ENCODE measurements at places on chromosomes 3 and 15. TPM values are rescaled to one million over a fixed set of nuclear protein-coding genes. Genes with fewer than 3 reads are reported as not detected.
A peak's percentile ranks its signal among the peaks of the same experiment; 100 is the strongest.

ZNF770 gene
- 41.8 TPM for total RNA-seq

ADAMTS7 gene
- 31.0 TPM for total RNA-seq

NRG4 gene
- not detected for total RNA-seq

CPA3 gene
- 2.1 TPM for total RNA-seq

SPINT1 gene
- total RNA-seq = 0.59 TPM

AADACL2 gene
- total RNA-seq = not detected

PLOD2 gene
- total RNA-seq = 16.9 TPM

TMEM40 gene
- 5.6 TPM for total RNA-seq

THAP10 gene
- 3.9 TPM for total RNA-seq

LRRN1 gene
- 0.05 TPM for total RNA-seq

RPL22L1 gene
- 8.0 TPM for total RNA-seq

GRCh38 chr3:161403251-161403650, 31.9 kb upstream of the SPTSSB start:
- DNase-seq = no peak

DNA sequence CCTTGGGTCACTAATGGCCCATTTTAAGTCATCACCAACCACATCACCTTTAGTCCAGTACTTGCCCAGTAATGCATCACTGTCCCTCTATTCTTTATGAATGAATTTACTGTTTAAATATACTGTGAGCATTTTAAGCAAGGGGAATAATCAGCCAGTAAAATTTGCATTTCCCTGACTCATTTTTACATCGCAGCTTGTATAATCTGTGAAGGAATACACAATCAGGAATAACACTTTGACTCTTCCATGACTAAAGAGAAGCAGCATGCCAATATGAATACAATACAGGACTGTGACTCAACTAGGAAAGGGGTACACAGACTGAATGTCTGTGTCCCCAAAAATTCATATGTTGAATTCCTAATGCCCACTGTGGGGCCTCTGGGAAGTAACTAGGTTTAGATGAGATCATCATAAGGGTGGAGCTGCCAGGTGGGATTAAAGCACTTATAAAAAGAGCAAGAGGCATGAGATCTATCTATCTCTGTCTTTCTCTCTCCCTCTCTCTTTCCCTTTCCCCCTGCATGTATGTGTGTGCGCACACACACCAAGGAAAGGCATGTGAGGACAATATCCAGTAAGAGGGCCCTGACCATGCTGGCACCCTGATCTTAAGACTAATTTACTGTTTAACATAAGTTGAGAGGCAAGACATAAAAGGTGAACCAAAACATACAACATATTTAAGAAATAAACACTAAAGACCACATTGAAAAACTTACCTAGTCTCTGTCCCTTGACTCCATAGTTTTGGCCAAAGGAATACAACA, 12.1 kb downstream of the B4GALT4 start:
- no peak for DNase-seq

- DNase-seq = no peak
Observed at GRCh38 chr15:42619656-42620371, 44.4 kb downstream of the STARD9 start.

- DNase-seq = peak; percentile 64
Observed at GRCh38 chr3:152574461-152575079, 260.4 kb upstream of the P2RY1 start.

- peak; percentile 71 for DNase-seq
Observed at GRCh38 chr3:42906070-42906847, at the start of gene ZNF662. Gene ZNF662, plus strand, starts transcription at chr3:42906142. Its CDS starts 1,973 bp downstream, at chr3:42908115.

GRCh38 chr3:119883461-119884160, 101.7 kb downstream of the NR1I2 start:
- DNase-seq = no peak

GRCh38 chr3:174285242-174285864, 573.8 kb upstream of the NAALADL2 start:
- no peak for DNase-seq

- DNase-seq = peak; percentile 80
Observed at GRCh38 chr15:75650908-75651809, 3.4 kb downstream of the SNX33 start.

DNA sequence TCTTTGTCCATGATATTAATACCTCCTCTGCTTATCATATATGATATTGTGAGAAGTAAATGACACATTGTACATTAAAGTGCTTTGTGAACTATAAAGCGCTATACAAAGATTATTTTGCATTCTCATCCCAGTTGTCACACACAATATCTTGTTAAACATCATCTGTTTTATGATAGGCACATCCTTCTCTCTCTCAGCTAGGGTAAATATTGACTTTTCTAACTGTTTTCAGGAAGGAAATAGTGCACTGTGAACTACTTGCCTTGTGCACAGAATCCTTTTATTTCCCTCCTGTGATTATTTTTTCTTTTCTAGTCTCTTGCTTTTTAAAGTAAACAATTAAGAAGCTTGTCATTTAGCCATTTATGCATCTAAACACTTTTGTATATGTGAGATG, 388.2 kb downstream of the LPP start:
- DNase-seq = no peak

- no peak for DNase-seq
Observed at GRCh38 chr3:121819236-121819635, 15.6 kb downstream of the IQCB1 start.

GRCh38 chr3:60742606-60743145, 508.6 kb downstream of the FHIT start:
- peak; percentile 53 for DNase-seq

- no peak for DNase-seq
Observed at GRCh38 chr15:95772982-95773381, 557.5 kb upstream of the NR2F2 start.

- no peak for DNase-seq
Observed at GRCh38 chr3:197205675-197206074, 92.7 kb downstream of the DLG1 start.

- no peak for DNase-seq
Observed at GRCh38 chr15:67092752-67093503, 27.5 kb downstream of the SMAD3 start.

GRCh38 chr3:127478922-127479321, 111.6 kb downstream of the TPRA1 start:
- DNase-seq = no peak

- no peak for DNase-seq
Observed at GRCh38 chr3:35932995-35933394, 293.7 kb downstream of the ARPP21 start.

GRCh38 chr3:171173736-171174135, 147.2 kb upstream of the SLC2A2 start:
- DNase-seq = no peak

GRCh38 chr3:85979034-85979433, 1011.9 kb downstream of the VGLL3 start:
- no peak for DNase-seq

- no peak for DNase-seq
Observed at GRCh38 chr15:98536976-98537375, 111.4 kb upstream of the IGF1R start.

DNA sequence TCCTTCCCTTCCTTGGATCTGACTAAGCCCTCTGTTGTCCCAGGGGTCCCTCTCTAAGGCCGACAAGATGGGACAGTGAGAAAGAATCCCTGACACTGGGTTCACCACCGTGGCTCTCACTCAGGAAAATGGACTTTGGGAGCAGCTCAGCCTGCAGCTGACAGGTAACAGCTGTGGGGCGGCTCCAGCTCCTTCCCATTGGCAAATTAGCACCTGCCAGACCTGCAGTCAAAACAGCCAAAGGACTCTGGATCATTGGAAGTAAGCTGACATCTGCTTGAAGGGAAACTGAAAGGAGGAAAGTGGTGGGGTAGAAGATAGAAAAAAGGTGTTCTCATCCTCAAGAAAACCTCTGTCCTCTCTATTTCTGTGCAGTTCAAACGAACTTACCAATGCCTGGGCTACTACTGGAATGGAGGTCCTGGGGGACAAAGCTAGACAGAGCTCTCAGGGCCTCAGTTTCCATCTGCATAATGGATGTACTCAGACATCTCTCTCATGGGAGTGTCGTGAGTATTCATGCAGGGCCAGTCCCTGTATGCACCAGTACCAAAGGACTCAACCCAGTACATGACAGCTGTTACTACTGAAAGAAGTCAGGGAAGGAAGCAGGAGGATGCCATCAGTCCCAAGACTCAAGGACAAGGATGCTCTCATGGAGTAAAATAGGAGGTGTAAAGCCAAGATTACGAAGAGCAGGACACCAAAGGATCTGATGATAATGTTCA, 53.6 kb upstream of the DCLK3 start:
- no peak for DNase-seq

DNA sequence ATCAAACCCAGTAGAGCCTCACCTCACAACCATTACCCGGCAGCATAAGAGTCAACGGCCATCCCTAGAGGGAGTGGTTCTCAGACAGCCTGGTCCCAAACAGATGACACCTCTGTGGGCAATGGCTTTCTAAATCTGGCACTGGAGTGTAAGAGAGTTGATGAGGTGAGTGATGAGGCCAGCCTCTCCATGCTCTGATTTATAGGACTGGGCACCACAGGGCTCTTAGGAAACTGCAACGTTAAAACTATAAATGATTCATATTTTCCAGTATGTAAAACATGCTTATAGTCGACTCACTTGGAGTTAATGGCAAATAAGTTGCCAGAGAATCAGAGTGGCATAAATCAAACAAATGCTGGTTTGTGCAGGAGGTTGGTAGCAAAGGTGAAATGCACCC, 187.7 kb downstream of the GREM1 start:
- DNase-seq = no peak

DNA sequence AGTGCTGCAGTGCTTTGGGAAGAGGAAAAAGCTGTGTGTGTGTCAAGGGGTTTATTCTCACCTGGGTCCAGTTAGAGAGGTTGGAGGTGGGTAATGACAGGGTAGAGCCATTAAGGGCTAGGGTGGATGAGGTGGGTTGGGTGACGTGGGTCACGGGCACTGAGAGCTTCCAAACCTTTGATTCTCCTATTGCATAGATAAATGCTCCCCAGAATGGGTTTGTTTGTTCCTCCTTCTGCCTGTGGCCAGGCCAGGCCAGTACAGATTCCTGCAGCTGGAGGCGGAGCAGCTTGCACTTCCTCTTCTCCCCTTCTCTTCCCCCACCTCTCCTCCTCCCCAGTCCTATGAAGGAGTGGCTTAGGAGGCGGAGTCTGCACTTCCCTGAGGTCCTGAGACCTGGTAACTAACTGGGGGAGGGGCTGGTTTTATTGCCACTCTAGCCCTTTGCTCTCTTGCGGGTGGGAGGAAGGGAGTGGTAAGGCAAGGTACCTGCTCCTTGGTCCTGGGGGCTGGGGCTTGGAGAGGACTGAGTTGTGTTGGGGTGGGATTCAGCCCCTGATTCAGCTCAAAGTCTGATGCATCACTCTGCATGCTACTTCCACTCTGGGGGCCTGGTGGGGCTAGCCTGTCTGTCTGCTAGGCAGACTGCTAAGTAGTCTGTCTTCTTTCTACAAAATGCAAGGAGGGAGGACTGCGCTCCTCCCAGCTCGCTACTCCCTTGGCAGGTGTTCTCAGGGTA, 3.5 kb downstream of the SPINT1 start:
- peak; percentile 70 for DNase-seq

- no peak for DNase-seq
Observed at GRCh38 chr3:194974468-194975135, 288.9 kb downstream of the FAM43A start.

GRCh38 chr3:46948830-46949671, 27.5 kb downstream of the CCDC12 start:
- DNase-seq = peak; percentile 66

DNA sequence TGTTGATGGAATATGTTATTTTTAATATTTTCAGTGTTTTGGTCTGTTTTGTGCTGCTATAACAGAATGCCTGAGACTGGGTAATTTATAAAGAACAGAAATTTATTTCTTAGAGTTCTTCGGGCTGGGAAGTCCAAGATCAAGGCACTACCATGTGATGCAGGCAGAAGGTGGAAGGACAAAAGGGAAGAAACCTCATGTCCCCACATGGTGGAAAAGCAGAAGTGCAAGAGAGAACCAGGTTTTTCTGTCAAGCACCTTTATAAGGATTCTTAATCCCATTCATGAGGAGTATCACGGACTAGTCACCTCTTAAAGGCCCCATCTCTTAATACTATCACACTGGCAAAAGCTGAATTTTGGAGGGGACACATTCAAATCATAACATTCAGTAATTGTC, 57.9 kb upstream of the EPHB3 start:
- no peak for DNase-seq

DNA sequence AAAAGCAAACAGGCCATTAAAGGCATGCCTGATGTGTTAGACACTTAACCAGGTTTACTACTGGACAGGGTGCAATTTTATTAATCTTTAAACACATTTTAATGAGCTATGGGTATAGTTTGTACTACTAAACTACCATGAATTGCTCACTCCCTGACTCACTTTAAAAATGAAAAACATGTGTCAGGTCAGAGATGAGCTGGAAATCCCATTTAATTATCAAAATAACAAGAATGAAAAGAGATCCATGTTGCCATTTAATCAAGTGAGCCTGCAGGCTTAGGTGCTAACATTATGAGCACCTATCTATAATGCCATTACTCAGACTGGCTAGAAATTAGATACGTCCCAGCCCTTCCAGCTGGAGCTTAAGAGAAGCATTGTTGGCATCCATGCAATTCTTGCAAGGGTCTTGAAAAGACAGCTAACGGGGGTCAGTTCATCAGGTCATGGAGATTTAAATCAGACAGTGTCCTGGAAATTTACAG, 224.4 kb downstream of the THRB start:
- no peak for DNase-seq

GRCh38 chr15:84865074-84865569, 19.3 kb upstream of the SLC28A1 start:
- no peak for DNase-seq

- DNase-seq = no peak
Observed at GRCh38 chr3:7074217-7074616, 213.3 kb downstream of the GRM7 start.

- no peak for DNase-seq
Observed at GRCh38 chr3:177538750-177539730, 341.8 kb upstream of the TBL1XR1 start.

DNA sequence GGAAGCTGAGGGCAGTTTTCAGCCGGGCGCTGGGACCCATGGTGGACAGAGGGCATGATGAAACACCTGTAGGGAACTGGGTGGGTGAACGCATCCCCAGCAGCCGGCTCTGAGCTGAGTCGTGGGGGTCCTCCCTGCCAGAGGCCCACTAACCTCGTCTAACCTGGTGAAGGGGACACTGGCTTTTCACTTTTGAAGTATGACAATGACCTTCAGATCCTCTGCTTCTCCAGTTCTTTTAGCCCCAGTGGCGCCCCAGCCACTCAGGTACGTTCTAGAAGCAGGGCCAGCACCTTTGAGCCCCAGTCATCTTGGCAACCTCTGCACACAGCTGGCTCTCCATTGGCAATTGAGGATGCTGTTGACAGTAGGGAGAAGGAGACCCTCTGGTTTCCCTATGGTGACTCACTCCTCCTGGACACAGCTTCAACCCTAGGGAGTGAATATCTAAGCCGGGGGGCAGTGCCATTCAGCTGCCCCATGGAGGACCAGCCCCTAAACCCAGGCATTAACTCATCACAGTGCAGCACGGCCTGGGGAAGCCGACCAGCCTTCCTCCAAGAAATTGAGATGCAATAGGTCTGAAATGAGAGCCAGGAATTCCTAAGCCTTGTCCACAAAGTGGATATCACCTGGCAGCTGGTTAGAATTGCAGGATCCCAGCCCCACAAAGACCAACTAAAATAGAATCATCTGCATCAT, 46.1 kb downstream of the CMTM6 start:
- no peak for DNase-seq
